Globus pallidus (tissue), 1 donor: ENCODE measurements at places on chromosomes 5 and 9.

GRCh38 chr9:19221326-19221725, 9.2 kb upstream of the DENND4C start:
- DNase-seq, result no peak

DNA sequence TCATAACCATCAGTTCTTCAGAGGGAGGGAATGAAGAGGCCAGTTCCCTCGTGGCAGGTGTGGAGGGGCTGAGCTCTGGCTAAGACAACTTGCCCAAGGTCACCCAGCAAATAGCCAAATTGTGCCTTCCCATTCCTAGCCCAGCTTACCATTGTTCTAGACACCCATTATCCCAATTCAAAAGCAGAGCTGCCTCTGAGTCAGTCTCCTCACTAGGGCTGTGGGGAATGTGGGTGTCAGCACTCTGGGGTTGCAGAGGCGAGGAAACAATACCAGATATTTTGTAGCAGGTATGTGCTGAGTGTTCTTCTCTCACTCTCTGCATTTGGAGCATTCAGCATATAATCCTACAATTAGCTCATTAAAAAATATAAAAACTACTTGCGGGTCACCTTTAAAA, 270.8 kb downstream of the PSAT1 start:
- no peak for DNase-seq

DNA sequence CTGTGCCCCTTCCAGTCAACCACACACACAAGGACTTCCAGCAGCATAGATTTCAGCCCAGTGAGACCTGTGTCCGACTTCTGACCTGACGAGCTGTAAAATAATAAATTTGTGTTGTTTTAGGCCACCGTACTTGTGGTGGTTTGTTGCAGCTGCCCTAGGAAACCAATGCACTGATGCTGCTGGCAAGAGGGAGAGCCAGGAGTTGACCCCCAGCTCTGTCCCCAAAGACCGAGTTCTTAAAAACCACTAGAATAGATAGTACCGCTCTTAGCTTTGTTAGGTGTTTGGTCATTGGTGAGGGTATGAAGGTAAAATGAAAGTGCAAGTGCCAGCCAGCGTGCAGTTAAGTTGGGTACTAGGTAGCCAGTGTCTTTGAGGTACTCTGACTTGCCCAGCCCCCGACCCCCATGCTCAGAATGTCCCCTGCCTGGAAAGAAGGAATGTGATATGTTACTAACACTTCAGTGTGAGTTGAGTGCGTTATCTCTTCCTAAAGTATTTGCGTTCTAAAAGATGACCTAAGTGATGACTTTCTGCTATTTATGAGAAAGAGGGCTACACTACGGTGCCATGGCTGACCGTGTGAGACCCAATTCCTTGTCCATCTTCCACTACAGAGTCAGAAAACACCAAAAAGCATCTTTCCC, 185.6 kb downstream of the AOPEP start:
- DNase-seq, result no peak

DNA sequence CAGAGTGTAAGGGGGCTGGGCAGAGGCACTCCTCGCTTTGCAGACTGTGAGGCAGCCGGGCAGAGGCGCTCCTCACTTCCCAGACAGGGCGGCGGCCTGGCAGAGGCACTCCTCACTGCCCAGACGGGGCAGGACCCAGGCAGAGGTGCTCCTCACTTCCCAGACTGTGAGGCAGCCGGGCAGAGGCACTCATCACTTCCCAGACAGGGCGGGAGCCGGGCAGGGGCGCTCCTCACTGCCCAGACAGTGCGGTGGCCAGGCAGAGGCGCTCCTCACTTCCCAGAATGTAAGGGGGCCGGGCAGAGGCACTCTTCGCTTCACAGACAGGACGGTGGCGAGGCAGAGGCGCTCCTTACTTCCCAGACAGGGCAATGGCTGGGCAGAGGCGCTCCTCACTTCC, 442.5 kb downstream of the SPATA31D1 start:
- no peak for DNase-seq

DNA sequence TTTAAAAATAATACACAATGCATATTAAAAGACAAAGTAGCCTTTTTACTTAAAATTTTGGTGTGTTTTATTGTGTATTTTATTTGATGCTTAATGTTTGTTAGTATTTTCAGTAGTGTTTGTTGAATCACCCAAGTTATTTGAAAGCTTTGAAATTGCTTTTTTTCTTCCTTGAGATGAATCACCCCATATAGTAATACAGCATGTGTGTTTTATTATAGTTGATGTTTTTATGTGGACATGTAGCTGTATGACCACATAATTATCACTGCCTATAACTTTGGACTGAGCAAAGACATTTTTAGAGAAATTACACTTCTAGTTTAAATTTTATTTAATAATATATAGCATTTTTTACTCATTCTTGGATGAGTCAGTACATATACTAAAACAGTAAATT, 18.0 kb downstream of the FAM174A start:
- no peak for DNase-seq

DNA sequence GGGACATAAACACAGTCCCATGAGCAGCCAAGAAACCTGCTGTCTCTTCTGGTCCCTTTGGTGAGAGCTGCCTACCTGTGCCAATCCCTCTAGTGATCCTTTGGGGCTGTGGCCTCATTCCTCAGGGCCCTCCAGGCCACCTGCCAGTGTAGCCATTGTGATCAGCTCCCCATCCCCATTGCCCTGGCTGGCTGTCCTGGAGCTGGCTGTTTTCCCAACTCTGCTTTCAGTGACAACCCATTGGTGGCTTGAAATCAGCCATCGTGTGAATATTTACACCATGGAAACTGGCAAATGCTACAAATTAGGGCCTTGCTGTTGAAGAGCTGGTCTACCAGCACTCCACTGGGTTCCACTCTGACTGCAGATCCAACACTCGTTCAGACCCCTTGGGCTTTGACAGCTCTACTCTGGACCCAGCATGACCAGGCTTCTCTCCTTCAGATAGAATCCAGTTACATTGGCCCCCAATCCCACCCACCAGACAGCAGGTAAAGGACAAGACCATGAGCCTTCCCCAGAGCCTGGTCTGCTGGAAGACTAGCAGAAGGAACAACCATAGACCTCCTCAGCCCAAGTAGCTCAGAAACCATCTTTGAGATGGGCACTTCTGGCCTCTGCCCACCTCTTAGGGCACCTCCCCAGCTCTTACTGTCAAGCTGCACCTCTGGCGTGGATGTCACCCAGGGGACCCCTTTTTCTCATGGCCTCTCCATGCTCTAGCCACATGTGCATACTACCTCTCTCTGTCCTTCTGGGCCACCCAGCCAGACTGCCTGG, 69.2 kb upstream of the NEK6 start:
- DNase-seq, result no peak

GRCh38 chr9:105690742-105691141, 3.6 kb upstream of the TMEM38B start:
- no peak for DNase-seq

- no peak for DNase-seq
These were observed 192.6 kb downstream of the TLE4 start for GRCh38 chr9:79764374-79764773.

- DNase-seq, result no peak
These were observed 82.4 kb upstream of the TAS2R1 start for GRCh38 chr5:9712506-9712905.

- no peak for DNase-seq
These were observed 78.7 kb upstream of the SH3PXD2B start for GRCh38 chr5:172533058-172533398.

GRCh38 chr9:100104314-100104713, 5.3 kb downstream of the INVS start:
- DNase-seq, result no peak

DNA sequence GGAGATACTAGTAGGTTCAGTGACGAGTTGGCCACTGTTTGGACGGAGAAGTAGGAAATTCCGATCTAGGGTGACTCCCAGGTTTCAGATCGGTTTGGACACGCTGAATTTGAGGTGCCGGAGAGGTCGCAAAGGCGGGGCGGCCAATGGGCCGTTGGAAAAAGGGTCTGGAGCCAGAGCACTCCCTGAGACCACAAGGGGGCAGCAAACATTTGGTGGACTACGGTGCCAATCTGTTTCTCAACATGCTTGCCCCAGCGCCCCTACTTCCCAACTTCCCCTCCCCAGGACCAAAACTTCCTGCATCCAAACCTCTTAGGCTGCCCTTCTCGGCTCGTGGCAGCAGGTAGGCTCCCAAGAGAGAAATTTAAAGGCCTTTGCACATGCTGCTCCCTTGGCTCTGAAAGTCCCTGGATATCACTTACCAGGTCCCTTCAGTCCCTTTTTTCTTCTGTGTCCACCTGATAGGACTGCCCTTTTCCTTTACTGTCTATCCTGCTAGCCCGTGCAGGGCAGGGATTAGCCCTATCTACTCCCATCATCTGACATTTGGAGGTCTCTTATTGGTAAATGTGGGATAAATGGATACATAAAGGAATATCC, 992 bp upstream of the RPP25L start:
- peak; percentile 81 for DNase-seq

GRCh38 chr5:122367456-122367855, 55.4 kb downstream of the SNCAIP start:
- DNase-seq, result peak; percentile 18

- DNase-seq, result no peak
These were observed 167.1 kb downstream of the CD180 start for GRCh38 chr5:67029481-67029880.

DNA sequence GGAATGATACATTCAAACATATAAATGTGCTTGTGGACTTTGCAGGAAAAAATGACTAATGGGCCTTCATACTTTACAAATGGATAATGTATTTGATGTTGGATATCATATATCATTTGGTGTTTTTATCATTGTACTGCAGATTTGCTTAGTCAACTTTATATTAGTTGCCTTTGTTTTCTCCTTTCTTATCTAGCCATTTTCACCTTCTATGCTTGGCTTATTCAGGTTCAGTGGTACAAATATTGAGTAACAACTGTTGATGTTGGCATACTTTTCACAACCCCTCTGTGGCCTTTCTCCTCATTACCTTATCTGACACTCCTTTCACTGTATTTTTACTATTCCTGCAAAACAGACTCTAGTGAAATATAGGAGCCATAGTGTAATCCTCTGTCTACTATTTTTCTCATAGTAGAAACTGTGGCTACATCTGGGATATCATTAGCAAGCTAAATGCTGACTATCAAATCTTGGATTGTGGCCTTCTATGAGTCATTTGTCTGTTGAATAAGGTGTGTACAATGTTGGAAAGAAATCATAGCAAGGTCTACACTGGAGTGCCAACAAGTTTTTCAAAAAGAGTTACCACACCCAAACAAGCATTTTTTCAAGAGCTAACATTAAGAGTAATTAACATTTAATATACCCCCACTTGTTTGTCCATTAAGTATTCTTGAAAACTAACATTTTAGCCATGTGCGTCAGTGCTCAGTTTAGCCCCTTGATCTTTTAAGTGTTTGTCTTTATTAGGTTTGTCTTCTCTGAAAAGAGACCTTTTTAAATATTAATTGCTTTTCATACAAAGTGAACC, 330.1 kb downstream of the ADGRV1 start:
- no peak for DNase-seq

DNA sequence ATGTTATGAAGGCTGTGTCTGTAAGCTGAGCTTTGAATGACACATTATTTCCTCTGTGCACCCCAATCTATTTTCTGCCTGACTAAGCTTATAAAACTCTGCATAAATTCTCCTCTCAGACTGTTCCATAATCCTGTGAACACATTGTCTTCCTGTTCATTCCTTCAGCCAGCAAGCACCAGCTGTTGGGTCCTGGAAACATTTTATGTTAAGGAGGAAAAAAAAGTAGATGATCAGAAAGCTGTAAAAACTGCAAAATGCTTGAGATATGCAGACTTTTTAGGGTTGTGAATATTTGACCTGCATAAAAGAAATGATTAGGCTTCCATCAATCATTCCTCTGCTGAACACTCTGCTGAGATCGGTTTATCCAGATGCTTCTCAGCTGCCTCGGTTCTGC, 1246.0 kb upstream of the DMAC1 start:
- DNase-seq, result no peak

DNA sequence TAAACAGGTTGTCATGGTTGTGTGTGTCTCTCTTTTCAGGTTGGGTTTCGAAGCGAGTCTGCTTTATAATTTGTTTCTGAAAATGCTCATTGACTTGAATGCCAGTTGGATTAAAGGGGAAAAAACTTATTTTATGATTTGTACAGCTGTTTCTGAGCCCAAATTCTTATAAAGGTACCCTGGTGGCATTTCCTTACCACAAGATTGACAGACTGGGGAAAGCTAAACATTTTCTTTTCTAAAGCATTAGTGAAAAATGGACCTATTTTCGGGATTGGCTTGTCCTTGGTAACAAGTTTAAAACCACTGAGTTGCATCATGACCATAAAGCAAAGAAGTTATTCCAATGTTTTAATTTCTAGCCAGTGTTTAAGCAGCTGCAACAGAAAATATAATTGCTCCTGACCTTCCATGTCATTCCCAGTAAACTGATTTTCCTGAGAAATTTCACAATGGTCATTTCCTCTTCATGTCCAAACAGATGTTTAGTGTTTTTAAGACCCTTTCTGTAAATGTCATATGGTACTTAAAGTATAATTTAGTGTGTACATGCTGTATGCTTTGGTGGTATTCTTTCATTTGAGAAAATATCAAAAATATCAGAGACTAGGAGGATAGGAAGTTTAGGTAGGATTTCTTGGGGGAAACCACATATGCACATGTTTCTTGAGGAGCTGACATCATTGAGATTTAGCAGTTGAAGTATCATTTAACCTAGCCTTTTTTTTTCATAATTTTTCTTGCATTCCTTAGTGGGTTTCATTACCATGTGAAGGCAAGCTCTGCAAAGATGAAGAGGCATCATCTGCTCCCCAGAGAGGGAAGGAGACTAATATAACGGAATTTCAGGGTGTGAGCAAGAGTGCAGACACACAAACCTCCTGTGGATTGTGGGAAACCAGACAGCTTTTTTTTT, 667.1 kb upstream of the RGMB start:
- DNase-seq, result no peak
